ENCODE measurements at places on chromosomes 16 and 17.

GRCh38 chr16:23856251-23856709 lies 20.5 kb downstream of the PRKCB start:
- DNase-seq, result no peak

DNA sequence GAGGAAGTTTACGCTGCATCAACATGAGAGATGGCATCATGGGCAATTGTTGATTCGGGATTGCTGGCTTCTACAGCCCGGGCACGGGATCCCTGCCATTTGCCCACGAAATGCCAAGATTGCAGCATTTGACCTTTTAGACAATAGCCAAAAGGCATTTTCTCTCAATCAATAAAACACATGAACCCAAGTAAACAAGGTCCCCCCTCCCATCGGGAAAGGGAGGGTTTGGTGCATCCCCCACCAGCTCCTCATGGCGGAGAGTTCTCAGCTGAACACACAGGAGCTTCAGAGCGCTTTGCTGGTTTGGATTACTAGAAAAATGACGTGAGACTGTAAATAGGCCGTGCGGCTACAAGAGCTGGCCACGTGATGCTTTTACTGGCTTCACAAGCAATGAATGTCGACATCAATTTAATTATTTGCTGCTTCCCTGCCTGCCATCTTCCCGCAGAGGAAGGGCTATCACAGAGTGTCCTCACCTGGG lies 147.6 kb downstream of the C16orf95 start:
- no peak for DNase-seq

DNA sequence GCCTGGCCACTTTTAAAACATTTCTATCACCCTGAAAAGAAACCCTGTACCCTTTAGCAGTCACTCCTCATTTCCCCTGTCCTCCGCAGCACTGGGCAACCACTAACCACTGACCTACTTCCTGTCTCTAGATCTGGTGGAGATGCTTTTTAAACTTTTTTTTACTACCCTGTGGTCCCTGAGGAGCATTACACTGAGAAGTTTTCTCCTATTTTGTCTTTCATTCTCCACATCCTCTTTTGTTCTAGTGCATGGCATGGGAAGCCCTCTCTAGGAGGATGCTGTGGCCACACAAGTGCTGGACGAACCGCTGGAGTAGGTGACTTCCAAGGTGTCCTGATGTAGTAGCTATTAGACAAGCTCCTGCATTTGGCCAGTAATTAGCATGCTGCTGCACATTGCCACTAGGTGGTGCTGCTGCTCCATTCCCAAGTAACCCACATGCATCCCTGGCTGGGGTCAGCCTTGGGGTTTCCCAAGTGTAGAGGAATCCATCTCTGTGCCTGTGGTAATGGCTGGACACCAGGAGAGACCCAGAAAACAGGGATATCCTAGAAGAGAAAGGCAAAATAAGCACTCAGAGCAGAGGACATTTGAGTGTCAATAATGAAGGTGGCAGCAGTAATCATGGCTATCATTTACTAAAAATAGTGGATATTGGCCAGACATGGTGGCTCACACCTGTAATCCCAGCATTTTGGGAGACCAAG lies 143.8 kb upstream of the CRHR1 start:
- DNase-seq, result no peak

DNA sequence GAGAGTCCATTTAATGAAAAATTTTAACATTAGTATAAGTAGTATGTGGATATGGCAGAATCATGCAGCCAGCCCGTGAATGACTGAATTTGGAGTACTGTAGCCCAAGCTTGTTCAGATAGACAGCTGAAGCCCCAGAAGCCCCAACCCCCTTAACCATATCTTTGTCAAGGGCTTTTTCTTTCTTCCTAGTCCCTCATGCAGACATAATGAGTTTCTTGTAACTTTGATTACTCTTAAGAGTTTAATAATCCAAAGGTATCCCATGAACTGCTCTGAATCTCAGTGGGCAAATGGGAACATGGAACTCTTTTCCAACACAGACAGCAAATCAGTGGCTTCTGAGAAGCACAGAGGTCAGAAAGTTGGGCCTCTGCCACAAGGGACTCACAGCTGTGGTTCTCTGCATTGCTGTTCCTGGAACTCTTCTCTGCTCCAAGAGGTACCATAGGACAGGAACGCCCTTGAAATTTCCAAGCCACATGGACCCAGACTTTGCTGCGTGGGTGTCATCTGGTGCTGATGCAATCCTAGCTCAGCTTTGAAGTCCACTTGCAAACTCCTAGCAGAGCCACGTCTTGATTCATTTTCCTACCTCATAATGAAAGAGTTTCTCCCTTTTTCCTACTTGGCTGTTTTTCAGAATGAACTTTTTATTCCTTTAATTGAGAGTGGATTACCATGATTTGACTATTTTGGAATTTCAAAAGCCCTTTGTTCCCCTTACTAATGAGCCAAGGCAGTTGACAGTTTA lies 18.1 kb downstream of the LYRM1 start:
- DNase-seq, result no peak

- DNase-seq, result no peak
Measured at GRCh38 chr17:14942526-14943190, 322.5 kb downstream of the PMP22 start.

- no peak for DNase-seq
Measured at GRCh38 chr17:39165178-39165840, 652 bp downstream of the ARL5C start.

GRCh38 chr17:78761789-78762406 lies 20.2 kb downstream of the CYTH1 start:
- no peak for DNase-seq

DNA sequence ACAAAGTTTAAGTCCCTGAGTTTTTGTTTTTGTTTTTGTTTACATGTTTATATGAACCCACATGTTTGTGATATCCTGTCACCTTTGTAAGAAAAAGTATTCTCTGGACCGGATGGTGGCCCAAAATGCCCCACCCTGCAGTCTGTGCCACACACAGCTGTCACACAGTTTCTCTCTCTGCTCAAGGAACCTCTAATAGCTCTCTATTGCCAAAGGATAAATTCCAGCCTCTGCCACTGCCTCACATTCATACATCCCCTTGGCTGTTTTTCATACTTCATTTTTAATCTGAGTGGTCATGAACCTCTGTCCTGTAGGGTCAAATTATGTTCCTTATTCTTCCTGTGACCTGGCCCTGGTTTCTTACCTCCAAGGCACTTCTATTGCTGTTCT lies 520.3 kb upstream of the CDH5 start:
- no peak for DNase-seq

- no peak for DNase-seq
Measured at GRCh38 chr17:77459018-77459755, 318.4 kb downstream of the SEC14L1 start.

- no peak for DNase-seq
Measured at GRCh38 chr17:80477647-80478478, 1.5 kb upstream of the NPTX1 start.

- DNase-seq, result no peak
Measured at GRCh38 chr16:970386-970765, 408 bp downstream of the LMF1 start.

- no peak for DNase-seq
Measured at GRCh38 chr17:34858591-34859565, 102.4 kb downstream of the CCT6B start.

DNA sequence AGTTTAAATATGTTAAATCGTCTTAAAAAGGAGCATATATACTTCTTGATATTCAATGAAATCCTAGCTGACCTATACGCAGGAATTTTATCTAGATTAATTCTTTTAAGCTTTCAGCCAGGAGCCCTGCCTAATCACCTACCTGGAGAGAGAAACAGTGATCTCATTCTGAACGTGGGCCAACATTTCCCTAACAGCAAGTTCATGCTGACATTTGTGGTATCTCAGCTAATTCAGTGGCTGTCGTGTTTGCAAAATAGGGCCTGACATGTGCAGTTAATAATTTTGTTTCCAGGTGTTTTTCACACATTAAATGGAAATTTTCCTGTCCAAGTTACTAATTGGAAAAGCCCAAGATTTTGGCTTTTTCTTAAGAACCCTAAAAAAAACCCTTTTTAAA lies 17.4 kb downstream of the KRT24 start:
- DNase-seq, result no peak

DNA sequence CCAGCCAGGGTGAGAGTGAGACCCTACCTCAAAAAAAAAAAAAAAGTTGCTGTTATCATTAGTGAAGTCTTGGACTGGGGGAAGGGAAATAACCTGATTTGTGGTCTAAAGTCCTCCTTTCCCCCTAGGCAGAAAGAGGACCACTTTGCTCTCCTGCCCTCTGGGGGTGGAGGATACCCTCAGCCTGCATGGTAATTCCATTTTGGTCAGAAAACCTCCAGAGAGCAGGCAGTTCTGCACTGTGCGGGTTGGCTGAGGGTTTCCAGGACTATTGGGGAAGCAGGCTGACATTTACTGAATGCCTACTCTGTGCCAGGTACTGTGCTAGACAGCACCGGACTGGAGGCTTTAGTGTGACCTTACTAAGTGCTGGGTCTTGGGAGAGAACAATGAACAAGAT lies 2.6 kb downstream of the ADAP2 start:
- no peak for DNase-seq

- no peak for DNase-seq
Measured at GRCh38 chr17:74643826-74644225, 20.3 kb upstream of the CD300E start.

DNA sequence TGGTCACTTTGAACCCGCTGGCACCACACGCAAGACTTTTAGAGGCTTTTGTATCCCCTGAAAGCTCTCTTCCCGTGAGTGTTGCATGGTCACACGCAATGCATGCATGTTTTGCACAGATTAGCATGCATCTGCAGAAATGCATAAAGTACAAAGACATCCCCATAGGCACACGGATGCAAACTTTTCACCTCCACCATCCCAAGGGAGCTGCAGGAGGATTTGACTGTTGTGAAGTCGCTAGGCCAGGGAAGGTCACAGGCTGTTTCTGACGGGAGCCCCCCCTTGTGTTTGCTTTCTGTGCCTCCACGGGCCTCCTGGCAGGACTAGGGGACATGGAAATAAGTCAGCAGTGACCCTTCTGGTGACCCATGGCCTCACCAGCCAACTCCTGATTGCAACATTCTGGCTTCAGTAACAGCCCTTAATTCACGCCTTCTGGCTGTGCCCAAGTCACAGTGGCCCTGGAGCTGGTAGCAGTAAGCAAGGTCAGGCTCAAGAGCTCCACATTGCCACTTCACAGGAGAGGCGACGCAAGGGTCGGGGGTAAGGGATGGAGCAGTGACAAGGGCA lies 45.1 kb downstream of the SOX9 start:
- no peak for DNase-seq

GRCh38 chr17:40303009-40303657 lies 5.8 kb upstream of the RARA start:
- peak; percentile 48 for DNase-seq

- peak; percentile 92 for DNase-seq
Measured at GRCh38 chr16:74984529-74985296, at the start of gene WDR59. TSS of gene WDR59 (minus strand) at chr16:74985123. CDS start at chr16:74985017, 106 bp downstream.

- DNase-seq, result no peak
Measured at GRCh38 chr17:75812096-75813013, 27.7 kb downstream of the UNK start.

GRCh38 chr17:68686108-68686988 lies 85.2 kb upstream of the FAM20A start:
- no peak for DNase-seq

DNA sequence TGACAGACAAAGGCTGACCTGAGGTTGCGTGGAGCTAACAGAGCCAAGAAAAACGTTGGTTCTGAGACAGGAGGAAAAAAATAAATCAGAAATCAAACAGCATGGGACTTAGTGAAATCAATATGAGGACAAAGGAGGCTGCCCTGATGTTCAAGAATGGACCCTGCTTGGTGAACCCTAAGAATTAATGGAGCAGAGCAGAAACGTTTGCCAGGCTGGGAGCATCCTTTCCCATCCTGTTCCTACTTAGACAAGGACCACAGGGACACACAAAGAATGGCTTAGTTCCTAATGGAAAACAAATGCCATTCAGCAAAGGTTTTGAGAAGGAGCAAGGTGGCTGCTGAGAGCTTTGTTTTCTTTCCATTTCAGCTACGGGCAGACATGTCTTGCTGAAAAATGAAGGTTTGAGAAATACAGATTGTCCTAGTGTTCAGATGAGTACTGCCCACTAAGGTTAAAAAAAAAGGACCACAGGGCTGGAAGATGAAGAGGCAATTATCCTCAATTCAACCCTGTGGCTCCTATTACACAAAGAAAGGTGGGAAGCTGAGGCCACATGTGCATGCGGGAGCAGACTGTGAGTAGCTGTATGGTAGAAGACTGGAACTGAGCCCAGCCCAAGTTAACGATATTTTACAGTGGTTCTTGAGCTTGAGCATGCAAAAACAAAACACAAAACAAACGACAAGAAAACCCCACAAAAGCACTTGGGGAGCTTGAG lies 230.1 kb downstream of the SLC39A11 start:
- peak; percentile 74 for DNase-seq

- DNase-seq, result peak; percentile 29
Measured at GRCh38 chr17:44203731-44204440, 4.2 kb upstream of the ATXN7L3 start.

GRCh38 chr16:68003031-68003430 lies 3.7 kb upstream of the DPEP2 start:
- no peak for DNase-seq

GRCh38 chr17:4485676-4486646 lies 12.7 kb upstream of the SPNS2 start:
- no peak for DNase-seq

GRCh38 chr16:56856876-56857447 lies 8.0 kb upstream of the SLC12A3 start:
- DNase-seq, result no peak

GRCh38 chr17:76081295-76082210 lies 2.6 kb downstream of the ZACN start:
- no peak for DNase-seq
